ENCODE measurements at places on chromosomes 3 and 15. TPM values are rescaled to one million over a fixed set of nuclear protein-coding genes. Genes with fewer than 3 reads are reported as not detected.
A peak's percentile ranks its signal among the peaks of the same experiment; 100 is the strongest.

DNA sequence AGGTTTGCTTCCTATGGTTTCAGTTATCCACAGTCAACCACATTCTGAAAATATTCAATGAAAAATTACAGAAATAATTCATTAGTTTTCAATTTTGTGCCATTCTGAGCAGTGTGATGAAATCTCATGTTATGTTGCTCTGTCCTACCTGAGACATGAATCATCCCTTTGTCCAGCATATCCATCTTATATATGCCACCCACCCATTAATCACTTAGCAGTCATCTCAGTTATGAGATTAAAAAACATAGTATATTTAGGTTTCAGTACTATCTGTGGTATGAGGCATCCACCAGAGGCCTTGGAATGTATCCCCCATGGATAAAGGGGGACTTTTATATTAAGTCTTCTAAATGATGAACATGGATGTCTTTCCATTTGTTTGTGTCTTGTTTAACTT lies 64.7 kb upstream of the PROK2 start:
- H3K36me3 ChIP-seq: no peaks in the 10 kb centered on the region
- no peak overlapping the region for H3K4me3 ChIP-seq
- no peaks in the 10 kb centered on the region for H3K27me3 ChIP-seq
- no peak overlapping the region for H3K27ac ChIP-seq
- DNase-seq: no peak

GRCh38 chr15:49926740-49927139 lies 192.3 kb downstream of the ATP8B4 start:
- H3K27me3 ChIP-seq: no peaks in the 10 kb centered on the region
- no peaks in the 10 kb centered on the region for H3K4me1 ChIP-seq
- H3K4me3 ChIP-seq: no peak overlapping the region

Gene SYNM
- total RNA-seq: 23.2 TPM

GRCh38 chr3:113275583-113275928 lies 64.2 kb downstream of the BOC start:
- no peak overlapping the region for H3K4me3 ChIP-seq
- no peak overlapping the region for H3K27ac ChIP-seq
- no peak for DNase-seq

Gene TRAK1
- 41.0 TPM for total RNA-seq

- H3K36me3 ChIP-seq: peaks cover 5% of the 10 kb centered on the region
- H3K4me3 ChIP-seq: no peak overlapping the region
- H3K4me1 ChIP-seq: no peaks in the 10 kb centered on the region
- no peaks in the 10 kb centered on the region for H3K27me3 ChIP-seq
- no peak for DNase-seq
Measured at GRCh38 chr3:134619884-134620445, 30.9 kb downstream of the KY start.

GRCh38 chr3:159130108-159130507 lies 328.3 kb downstream of the MFSD1 start:
- no peaks in the 10 kb centered on the region for H3K36me3 ChIP-seq
- H3K27me3 ChIP-seq: no peaks in the 10 kb centered on the region
- H3K4me3 ChIP-seq: no peak overlapping the region

Gene GNAT1
- not detected for total RNA-seq

Gene ACOX2
- 18.6 TPM for total RNA-seq

GRCh38 chr15:77554306-77555080 lies 78.2 kb downstream of the LINGO1 start:
- no peaks in the 10 kb centered on the region for H3K36me3 ChIP-seq
- DNase-seq: peak; percentile 50
- H3K27ac ChIP-seq: no peak overlapping the region
- no peaks in the 10 kb centered on the region for H3K4me1 ChIP-seq
- H3K27me3 ChIP-seq: no peaks in the 10 kb centered on the region

Gene GOLGA8S
- 0.60 TPM for total RNA-seq

- H3K27ac ChIP-seq: no peak overlapping the region
- H3K27me3 ChIP-seq: no peaks in the 10 kb centered on the region
- no peaks in the 10 kb centered on the region for H3K4me1 ChIP-seq
- H3K36me3 ChIP-seq: no peaks in the 10 kb centered on the region
Measured at GRCh38 chr15:53872410-53872809, 105.8 kb upstream of the UNC13C start.

DNA sequence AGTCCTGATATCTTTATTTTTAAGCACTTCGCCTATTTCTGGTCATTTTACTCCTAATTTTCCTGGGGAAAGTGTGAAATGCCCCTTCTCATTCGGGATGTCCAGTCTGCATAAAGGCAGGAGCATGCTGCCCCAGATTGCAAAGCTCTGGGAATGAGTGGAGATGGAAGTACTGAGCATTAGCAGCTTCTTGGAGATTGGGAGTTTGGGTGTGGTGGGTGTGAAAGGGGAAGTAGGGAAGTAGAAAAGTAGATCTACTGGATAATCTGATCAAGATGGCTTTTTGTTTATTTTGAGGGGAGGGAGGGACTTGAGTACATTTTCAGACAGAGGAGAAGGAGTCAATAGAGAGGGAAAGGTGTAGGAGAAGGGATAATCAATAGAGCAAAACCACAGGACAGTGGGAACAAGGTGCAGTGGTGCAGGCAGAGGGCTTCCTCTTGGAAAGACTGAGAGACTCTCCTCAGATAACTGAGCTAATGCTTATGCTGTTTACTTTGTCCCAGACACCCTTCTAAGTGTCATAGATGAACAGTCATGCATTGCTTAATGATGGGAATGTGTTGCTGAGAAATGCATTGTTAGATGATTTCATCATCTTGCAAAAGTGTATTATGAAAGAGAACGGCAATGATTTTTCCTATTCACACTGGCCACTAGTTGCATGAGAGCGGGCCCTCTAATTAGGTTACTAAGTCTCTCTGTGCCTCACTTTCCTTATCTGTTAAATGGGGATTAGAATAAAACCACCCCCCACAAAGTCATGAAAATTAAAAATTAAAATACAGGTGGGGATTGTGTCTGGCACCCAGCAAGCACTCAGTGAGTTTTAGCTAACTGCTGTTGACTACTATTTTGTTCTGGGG lies 45.5 kb downstream of the PHLDB2 start:
- H3K27ac ChIP-seq: peak overlapping the region; percentile 64
- H3K4me1 ChIP-seq: peaks cover 3% of the 10 kb centered on the region
- no peak for DNase-seq
- H3K36me3 ChIP-seq: no peaks in the 10 kb centered on the region

Gene MUSTN1
- total RNA-seq: 18.6 TPM

Measured in kidney (tissue), 22 donors.